HAP-1 (cell line): ENCODE measurements at places on chromosomes 2 and 18.
A peak's percentile ranks its signal among the peaks of the same experiment; 100 is the strongest.

- DNase-seq, result no peak
Measured at GRCh38 chr2:183426825-183427224, 302.6 kb downstream of the NUP35 start.

DNA sequence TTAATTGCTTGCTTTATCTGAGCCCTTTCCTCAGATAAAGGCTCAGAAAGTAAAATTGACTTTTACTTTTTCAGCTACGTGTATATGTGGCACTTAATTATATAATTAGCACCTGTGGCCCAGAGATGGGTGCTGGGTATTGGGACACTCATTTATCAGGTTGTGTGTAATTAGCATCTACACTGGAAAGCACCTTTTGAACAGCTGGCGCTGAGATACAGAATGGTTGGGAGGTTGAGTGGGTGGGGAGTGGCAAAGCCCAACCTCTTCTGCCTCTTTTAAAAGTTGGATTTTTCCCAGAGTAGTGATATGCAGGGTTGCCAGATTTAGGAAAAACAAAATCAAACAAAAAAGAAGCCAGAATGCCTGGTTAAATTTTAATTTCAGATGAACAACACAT lies 23.9 kb downstream of the SPTBN1 start:
- DNase-seq, result no peak

- no peak for DNase-seq
Measured at GRCh38 chr2:25259737-25260124, 82.0 kb downstream of the DNMT3A start.

DNA sequence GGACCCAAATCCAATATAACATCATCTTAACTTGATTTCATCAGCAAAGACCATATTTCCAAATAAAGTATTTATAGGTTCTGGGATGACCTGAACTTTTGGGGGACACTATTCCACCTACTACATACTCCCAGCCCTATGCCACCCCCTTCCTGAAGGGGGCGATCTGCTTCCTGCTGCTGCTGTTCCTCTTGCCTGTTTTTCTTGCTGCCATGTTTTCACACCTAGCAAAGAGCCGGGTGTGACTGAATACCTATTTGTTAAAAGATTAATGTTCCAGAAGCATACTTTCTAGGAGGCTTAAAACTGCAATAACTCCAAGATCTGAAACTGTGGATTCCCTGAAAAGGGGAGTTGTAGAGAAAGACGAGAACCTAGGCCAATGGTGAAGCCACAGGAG lies 89.7 kb downstream of the ICOS start:
- no peak for DNase-seq

- no peak for DNase-seq
Measured at GRCh38 chr2:180723712-180724111, 256.7 kb upstream of the UBE2E3 start.

DNA sequence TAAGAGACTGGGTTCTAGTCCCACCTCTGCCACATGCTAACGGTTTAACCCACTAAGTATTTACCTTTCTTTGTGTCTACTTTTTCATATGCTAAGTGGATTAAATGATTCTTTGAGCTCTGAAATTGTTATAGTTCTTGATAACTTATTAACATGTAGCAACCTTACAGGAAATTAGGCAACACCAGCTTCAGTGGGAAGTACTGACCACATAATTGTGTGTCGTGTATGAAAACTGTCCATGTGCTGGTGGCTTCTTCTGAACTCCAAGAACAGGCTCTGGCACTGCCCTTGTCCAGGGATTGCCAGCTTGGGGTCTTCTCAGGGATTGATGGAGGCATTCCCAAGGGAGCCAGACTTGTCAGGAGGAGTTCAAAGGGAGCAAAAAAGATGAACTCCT lies 427.7 kb downstream of the TGIF1 start:
- DNase-seq, result no peak

DNA sequence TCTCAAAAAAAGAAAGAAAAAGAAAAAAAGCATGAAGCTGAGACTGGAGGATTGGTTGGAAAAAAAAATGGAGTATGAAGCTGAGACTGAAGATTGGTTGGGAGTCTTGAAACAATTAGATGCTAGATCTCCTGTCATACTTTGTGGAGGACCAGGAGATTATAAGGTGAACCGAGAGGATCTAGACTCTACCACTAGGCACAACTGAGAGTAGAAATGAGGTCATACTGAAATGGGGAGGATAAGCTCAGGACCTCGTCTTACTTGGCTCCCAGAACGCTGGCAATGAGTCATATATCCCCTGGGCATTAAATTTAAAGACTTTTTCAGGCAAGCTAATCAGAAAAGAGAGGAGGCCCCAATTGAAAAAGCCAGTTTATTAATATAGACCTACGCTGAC lies 3.3 kb upstream of the ORC2 start:
- peak; percentile 6 for DNase-seq

DNA sequence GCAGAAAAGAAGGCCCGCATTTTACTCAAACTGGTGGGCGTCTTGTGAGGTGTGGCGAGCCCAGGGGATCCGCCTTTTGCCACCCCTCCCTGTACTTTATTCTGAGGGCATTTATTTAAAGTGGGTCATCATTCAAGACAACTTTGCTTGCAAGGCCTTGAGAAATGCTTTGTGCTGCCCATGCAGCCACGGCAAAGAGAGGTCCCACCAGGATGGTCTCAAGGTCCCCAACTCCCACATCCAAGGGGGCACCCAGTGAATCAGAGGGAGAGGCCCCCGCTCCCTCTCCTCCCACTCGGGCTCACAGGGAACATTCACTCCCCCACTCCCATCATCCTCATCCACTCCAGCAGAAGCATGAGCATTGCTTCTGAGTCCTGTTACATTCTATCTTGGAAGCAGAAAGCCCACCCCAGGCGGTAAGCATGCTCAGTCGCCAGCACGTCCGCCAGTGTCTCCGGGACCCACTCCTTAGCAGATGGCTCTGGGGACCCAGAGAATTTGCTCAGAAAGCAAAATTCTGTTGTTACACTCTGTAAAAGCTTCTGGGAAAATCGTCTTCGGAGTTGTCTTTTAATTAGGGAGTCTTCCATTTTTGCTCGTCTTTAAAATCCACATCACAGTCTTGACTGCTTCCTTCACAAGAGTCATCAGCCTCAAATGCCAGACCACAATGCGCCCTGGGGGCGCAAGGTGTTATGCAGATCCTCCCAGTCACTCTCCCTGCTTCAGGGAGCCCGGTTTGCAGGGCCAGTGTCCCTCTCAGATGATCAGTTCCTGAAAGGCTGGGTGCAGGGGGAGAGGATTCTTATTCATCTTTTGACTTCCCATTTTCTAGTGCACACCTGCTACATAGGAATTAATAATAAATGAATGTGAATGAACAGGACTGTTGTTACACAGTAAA lies 99.4 kb upstream of the NCK2 start:
- DNase-seq, result no peak

DNA sequence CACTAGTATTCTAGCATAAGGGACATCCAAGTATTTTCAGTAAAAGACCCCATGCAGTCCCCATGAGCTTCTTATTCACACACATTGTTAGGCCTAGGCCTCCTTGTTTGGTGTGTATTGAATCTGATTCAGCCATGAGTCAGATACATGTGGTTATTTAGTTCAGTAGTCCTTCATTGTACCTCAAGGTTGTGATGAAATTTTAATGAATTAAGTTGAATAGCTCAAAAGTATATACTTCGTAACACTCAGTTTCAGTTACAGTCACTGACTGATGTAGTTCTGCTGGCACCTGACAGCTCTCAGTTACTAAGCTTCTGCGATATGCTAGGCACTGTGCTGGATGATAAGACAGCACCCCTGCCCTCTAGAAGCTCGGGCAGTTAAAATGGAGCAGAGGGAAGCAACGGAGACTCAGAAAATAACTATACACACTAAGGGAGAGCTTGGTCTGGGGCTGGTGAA lies 86.4 kb downstream of the XRCC5 start:
- DNase-seq, result no peak

DNA sequence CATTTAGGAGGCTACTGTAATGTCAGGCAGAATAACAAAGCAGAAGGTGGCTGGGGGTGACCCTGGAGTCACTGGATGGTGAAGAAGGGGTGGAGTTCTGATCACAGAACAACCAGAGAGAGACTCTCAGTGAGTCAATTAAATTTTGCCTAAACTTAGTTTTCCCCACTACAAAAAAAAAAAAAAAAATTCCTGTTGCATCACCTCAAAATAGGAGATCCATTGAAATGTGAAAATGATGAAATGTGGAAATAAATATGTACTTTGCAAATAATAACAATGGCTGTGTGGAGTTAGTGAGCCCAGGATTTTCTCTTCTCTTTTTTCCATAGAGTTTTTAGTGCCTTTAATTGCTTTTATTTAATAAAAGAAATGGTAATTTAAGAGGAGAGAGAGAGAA lies 165.5 kb downstream of the GFPT1 start:
- no peak for DNase-seq

DNA sequence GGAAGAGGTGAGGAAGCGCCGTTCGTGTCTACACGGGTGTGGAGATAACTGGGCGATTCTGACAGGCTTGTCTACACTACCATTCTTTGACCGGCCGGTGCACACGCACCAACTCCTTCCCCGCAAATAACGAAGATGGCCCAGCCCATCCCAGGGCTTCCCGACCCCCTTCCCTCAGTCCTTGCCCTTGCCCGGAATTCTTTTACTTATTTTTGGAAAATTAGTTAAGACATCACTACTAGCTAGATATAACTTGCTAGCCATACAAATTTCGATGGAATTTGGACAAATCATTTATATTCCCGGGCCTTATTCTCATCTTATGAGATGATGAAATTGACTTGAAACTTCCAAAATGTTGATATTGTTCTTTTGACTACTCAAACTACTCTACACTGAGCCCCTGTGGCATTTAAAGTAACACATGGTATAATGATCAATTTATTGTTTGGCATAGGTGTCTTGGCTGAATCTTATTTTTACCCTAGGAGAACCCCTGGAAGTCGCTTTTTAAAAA lies 1.3 kb downstream of the ERICH2 start:
- DNase-seq, result no peak

DNA sequence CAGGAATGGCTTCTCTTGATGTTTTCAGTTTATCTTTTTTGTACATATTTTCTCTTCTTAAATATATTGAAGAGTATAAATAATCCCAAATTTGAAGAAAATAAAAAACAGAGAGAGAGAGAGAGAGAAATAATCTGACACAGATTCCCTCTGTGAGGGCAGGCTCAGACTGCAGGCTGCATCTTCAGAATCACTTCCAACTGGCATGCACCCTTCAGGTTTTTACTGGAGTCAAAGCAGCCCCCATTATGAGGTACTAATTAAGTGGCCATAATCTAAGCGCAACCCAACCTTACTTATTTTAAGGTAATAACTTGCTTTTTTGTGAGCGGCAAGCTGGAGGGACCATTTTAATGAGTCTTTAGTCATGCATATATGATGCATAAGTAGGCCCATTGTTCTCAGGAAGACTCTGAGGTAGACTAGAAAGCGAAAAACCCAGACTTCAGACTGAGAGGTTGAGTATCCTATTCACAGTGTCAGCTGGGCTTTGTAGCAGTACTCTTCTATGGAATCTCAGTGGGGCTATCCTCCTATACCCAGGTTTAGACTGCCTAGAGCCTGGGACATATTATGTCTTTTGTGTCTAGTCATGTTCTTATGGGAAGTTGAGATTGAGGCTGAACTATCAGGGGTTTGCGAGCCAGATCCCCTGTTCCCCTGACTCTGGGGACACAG lies 167.4 kb downstream of the SP3 start:
- DNase-seq, result peak; percentile 52

- no peak for DNase-seq
Measured at GRCh38 chr2:155381436-155381835, 682.9 kb downstream of the KCNJ3 start.

DNA sequence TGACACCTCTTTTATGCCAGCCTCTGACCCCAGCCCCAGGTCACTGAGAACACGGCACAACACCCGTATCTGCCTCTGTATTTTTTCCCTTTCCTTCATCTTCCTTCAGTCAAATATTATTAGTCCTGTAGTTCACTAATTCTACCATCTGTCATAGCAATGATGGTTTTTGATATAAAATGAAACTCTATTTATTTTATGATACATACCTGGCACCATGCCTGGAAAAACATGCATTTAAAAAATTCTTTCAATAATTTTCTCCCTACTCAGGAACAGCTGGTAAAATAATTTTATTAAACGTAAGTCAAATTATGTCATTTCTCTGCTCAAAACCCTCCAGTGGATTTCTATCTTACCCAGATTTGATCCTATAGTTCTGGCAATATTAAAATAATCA lies 224.7 kb downstream of the CDH7 start:
- no peak for DNase-seq

DNA sequence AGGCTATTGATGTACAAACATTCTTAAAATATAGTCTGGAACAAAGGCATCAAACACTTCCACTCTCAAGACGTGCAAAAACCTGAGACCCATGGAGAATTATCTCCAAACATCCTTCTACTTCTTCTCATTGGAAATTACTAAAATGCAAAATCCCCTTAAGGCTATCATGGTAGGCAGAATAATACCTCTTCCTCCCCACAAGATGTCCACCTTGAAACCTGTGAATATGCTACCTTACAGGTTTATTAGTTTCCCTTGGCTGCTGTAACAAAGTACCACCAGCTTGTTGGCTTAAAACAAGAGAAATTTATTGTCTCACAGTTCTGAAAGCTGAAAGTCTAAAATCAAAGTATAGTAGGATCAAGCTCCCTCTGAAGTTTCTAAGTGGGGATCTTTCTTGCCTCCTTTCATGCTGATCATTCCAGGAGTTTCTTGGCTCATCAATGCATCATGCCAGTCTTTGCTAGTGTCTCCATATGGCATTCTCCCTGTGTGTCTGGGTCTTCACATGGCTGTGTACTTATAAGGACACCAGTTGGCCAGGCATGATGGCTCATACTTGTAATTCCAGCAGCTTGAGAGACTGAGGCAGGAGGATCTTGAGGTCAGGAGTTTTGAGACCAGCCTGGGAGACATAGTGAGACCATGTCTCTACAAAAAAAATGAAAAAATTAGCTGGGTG lies 163.7 kb upstream of the NCK2 start:
- DNase-seq, result no peak

GRCh38 chr2:50098242-50098641 lies 933.7 kb downstream of the NRXN1 start:
- DNase-seq, result no peak

DNA sequence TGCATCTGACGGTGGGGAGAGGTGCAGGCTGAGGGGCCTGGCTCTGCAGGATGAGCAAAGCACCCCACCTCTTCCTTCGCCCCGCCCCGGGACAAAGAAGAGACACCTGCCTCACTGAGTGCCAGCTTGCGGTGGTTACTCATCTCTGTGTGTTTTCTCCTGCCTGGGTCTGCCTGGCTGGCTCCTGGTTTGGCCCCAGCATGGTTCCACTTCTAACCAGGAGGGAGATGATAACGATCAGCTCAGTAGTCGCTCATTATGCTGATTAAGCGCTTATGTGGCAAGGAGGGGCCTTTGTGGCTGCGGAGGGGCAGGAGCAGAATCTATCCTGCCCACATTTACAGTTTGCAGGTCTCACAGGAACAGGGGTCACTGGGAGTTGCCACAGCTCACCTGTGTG lies 68.7 kb upstream of the EDAR start:
- no peak for DNase-seq

DNA sequence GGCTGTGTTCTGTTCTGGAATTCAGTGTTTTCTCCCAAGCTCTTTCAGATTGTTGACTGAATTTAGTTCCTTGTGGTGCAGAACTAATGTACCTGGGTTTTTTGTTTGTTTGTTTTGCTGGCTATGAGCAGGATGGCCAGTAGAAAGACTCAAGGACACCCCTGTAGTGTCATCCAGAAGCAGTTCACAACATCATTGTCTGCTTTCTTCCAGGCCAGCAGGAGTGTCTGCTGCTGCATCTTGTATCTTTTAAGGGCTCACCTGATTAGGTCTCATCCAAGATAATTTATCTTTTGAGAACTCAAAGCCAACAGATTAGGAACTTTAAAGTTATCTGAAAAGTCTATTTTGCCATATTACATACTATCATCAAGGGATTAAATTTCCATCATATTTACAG lies 318.5 kb upstream of the MC4R start:
- DNase-seq, result no peak
